ENCODE measurements at places on chromosomes 7 and 10.

- no peak for DNase-seq
Measured at GRCh38 chr10:126397640-126398382, 9.5 kb upstream of the ADAM12 start.

DNA sequence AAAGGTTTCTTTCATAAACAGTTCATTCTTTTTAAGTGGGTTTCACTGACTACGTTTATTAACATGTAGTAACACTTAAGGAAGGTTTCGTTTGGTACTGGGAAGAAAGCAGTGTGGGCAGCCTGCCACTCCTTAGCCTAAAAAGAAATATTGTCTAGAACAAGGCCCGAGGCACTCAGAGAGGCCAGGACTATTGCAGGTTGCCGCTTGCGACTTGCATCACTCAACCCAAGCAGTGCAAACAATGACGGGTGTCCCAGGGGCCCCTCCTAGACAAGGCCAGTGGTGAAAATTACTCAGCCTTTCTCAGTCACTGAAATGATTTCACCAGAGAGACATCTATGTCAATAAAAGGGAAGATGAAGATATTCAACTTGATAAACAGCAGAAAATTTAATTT is 243.9 kb downstream of the SNX13 start:
- DNase-seq, result no peak

- DNase-seq, result no peak
Measured at GRCh38 chr7:14303536-14303935, 314.1 kb upstream of the ETV1 start.

- DNase-seq, result no peak
Measured at GRCh38 chr7:47514818-47515217, 67.1 kb downstream of the TNS3 start.

Measured in central memory CD8-positive, alpha-beta T cell (primary cell).